ENCODE measurements at places on chromosomes 13 and 19. TPM values are rescaled to one million over a fixed set of nuclear protein-coding genes. Genes with fewer than 3 reads are reported as not detected.

- DNase-seq, result no peak
Measured at GRCh38 chr13:84894749-84895148, 904.5 kb downstream of the SLITRK6 start.

DNA sequence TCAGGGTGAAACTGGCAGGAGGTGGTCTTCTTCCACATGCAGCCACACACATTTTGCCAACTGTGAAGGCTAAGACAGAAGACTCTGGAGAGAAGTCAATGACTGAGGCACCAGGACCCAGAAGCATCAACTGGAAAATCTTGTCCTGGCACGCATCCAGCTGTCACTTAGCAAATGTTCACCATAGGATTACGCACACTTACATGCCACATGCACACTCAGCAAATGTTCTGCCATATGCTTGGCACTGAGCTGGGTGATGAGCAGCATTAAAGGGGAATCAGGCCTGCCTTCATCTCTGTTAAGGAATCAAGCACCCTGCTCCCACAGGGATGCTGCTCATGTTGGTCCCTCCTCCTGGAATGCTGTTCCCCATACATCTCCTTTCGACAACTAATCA, 5.1 kb downstream of the ZNF599 start:
- no peak for DNase-seq

CLEC4G gene
- not detected for total RNA-seq

PRTN3 gene
- total RNA-seq, result not detected

ZNF284 gene
- 4.9 TPM for total RNA-seq

DNA sequence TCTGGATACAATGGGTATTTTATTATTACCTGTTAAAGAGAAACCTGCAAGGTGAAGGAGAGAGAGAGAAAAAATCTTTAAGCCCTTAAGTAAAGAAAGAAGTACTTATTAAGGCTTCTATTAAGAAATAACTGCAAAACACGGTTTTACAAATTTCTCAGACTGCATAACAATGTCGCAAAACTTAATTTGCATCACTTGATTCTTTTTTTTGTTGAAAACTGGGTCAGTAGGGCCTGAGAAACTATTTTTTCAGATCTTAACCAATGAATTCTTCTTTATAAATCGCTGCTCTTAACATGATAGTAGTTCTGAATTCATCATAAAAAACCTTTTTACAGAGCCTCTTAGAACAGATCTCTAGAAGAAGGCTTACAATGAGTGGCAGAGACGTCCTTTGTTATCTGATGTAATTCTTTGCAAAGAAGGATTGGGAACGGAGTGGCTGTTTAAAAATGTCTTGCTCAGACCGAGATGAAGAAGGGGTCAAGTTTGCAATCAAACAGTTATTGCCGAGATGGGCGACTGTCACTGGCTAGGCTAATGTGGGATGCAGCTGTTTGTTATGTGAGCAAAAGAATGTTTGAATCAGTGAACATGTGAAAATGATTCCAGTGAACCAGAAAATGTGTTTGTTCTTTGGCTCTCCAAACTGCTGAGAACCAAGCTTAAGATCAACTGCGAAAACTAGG, 76.3 kb downstream of the ZNF536 start:
- no peak for DNase-seq

DNA sequence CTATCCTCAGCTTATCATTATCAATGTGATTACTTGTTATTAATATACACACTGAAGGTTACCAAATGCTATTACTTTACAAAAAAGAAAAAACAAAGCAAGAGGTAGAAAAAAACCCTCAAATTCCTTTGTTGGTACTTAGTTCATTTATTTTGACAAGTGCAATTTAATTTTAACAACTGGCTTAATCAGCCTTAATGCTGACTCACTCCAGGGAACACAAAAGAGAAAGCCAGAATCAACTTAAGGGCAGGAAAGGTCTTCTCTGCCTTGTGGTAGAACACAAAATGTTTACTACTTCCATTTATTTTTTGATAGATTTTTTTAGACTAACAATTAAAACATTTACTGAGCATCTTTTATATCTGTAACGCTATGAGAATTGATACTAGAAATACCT, 417.1 kb downstream of the PCDH17 start:
- DNase-seq, result no peak

LIPE gene
- 8.4 TPM for total RNA-seq

- no peak for DNase-seq
Measured at GRCh38 chr19:41792513-41793413, 3.6 kb upstream of the CEACAM3 start.

GRCh38 chr13:110210604-110210985, 96.4 kb downstream of the COL4A1 start:
- peak; percentile 19 for DNase-seq

GRCh38 chr13:23579896-23580683, 9.9 kb downstream of the TNFRSF19 start:
- DNase-seq, result no peak

DNA sequence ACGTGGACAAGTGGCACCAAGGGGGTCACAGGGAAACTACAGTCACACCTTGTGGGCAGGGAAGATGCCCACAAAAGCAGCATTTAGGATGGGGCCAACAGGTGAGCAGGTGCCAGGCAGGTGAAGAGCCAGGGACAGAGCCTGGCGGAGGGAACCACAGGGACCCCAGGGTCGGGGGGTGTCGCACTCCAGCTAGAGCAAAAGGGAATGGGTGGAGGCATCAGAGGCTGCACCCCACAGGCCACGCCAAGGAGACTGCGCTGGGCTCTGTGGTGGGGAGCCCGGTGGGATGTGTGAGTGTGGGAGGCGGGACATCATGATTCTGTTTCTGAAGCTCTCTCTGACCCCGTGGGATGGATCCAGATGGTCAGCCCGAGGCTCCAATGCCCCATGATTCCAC, 66.7 kb downstream of the EPS15L1 start:
- no peak for DNase-seq

- DNase-seq, result no peak
Measured at GRCh38 chr13:30726192-30726591, 9.2 kb upstream of the ALOX5AP start.

ZNF850 gene
- total RNA-seq, result 3.6 TPM

DNA sequence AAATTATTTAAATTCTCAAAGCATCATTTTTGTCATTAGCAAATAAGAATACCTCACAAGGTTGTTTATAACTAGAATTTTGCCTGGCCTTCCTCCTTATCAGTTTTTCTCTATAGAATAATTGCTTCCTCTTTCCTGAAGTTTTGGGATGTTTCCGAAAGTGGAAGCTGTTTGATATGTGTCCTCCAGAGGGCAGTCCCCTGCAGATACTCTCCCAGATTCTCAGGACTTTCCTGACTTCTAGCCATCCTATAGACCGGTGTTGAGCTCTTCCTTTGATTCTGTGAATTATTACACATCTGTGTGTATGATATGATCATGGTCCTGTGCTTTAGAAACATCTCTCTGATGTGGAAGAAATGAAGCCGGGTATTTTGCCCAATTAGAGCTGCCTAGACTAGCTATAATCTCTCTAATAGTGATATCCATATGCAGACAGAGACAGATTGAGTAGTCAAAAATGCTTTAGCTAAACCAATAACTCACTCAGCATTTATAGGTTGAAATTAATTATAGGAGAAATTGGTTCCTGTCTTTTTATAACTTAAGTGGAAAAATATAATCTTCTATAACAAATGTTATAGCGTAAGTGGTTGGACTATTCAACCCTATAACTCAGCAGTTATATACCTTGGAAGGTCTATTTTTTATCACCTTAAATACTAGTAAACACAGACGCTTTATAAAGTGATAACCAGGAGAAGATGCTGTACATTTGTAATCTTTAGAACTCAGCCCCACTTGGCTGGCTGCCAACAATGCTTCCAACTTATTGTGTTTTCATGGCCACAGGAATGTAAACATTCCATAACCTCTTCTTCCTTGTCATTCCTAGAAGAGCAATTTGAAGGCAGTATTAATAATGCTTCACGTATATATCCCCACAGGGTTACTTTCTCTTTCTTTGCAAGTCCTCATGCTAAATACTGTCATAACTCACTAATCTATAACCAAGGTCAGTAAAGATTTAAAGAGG, 201.0 kb upstream of the RXFP2 start:
- no peak for DNase-seq
